Transverse colon (tissue), 4 donors: ENCODE measurements at places on chromosomes 1 and 21. TPM values are rescaled to one million over a fixed set of nuclear protein-coding genes. Genes with fewer than 3 reads are reported as not detected.

TPTE gene
- not detected for total RNA-seq

DCST2 gene
- 4.6 TPM for total RNA-seq

DNA sequence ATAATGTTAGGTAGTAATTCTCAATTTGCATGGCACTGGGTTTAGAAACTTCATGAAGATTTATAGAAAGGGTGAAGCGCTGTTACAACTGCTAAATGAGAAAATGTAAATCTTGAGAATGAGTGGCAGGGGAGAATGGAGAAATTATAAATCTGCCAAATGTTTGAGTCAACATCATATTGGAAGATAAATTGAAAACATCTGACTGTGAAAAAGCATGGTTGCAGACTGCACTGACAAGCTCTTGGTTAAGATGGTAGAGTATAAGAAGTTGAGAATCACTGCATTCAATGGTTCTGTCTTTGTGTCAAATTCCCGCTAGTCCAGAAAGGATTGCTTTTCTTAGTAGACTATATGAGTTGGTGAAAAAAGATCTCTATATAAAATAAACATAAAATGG, 113.3 kb upstream of the DUSP10 start:
- H3K4me1 ChIP-seq, result no peaks in the 10 kb centered on the region
- H3K27me3 ChIP-seq, result no peaks in the 10 kb centered on the region
- H3K4me3 ChIP-seq, result no peak overlapping the region
- no peak overlapping the region for H3K27ac ChIP-seq
- H3K36me3 ChIP-seq, result no peaks in the 10 kb centered on the region

GRCh38 chr1:11682287-11682771, 1.4 kb upstream of the MAD2L2 start:
- H3K27me3 ChIP-seq, result peaks cover 28% of the 10 kb centered on the region
- no peak overlapping the region for H3K27ac ChIP-seq
- no peaks in the 10 kb centered on the region for H3K36me3 ChIP-seq
- no peak for DNase-seq

GRCh38 chr1:3905266-3905952, 5.3 kb upstream of the C1orf174 start:
- peaks cover 19% of the 10 kb centered on the region for H3K4me1 ChIP-seq
- no peak overlapping the region for H3K4me3 ChIP-seq
- no peaks in the 10 kb centered on the region for H3K36me3 ChIP-seq
- no peak for DNase-seq
- no peaks in the 10 kb centered on the region for H3K27me3 ChIP-seq

GRCh38 chr1:30670240-30671060, 52.9 kb downstream of the MATN1 start:
- no peak overlapping the region for H3K4me3 ChIP-seq
- DNase-seq, result no peak
- peaks cover 3% of the 10 kb centered on the region for H3K27me3 ChIP-seq
- H3K4me1 ChIP-seq, result peaks cover 3% of the 10 kb centered on the region
